Cerebellar nuclear complex (tissue), 1 donor: ENCODE measurements at places on chromosomes 11 and 22.

DNA sequence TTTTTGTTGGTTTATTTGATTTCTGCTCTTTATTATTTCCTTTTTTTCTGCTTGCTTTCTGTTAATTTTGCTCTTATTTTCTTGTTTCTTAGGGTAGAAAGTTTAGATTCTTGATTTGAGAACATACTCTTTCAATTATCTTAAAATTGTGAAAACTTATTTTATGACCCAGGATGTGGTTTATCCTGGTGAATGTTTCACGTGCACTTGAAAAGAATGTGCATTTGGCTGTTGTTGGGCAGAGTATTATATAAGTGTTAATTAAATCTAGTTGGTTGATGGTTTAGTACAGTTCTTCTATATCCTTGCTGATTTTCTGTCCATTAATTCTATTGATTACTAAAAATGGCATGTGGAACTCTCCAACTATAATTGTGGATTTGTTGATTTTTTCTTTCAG, 66.9 kb upstream of the NARS2 start:
- no peak for DNase-seq

- DNase-seq: no peak
These were observed 157.5 kb downstream of the KIRREL3 start for GRCh38 chr11:126843096-126843495.

- DNase-seq: no peak
These were observed 172.0 kb downstream of the KCNA4 start for GRCh38 chr11:29844701-29845379.

GRCh38 chr22:30718491-30718890, 23.8 kb downstream of the OSBP2 start:
- DNase-seq: no peak

DNA sequence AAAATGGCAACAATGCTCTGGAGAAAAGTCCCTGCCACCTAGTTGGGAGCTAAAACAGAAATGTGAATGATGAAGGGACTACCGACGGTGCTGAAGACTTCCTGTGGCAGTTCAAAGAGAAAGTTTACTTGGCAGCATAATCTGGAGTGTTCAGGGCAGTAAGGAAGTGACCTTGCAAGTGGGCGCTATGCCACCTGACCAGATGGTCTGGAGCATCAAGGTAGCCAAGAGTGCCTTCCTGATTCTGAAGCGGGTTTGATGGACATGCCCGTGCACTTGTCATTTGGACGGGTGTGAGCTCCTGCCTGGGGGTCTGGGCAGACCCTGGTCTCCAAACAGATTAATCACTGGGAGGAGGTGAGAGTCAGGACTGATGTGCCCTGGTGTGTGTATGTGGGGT, 1.8 kb upstream of the SNX19 start:
- DNase-seq: no peak

- no peak for DNase-seq
These were observed 1160.4 kb downstream of the BRD1 start for GRCh38 chr22:48667289-48667688.

- no peak for DNase-seq
These were observed 1114.1 kb downstream of the BRD1 start for GRCh38 chr22:48713272-48714205.

DNA sequence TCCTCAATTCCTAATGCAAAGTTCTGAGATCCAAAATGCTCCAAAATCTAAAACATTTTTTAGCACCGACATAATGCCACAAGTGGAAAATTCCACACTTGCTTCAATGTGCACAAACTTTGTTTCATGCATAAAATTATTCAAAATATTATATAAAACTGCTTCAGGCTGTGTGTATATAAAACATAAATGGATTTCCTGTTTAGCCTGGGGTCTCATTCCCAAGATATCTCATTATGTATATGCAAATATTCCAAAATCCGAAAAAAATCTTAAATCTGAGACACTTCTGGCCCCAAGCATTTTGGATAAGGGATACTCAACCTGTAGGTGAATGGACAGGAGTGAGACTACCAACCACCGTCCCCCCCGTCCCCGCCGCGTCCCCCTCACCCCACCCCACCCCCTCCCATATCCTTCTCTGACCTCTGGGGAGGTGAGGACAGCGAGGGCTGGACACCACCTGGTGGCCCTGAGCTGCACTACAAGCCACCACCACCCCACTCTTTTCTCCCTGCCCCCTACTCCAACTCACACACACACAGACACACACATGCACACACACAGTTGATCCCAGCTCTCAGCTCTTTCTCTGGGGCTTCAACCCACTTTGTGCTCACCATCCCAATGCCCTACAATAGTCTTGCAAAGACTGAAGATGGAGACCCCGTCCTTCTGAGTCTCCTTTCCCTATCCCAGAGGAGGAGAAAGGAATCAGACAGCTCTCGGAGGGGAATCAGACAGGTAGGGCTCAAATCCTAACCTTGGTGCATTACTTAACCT, 101.0 kb downstream of the PDE2A start:
- DNase-seq: no peak

GRCh38 chr22:41913842-41914534, 886 bp downstream of the SHISA8 start:
- DNase-seq: no peak

- DNase-seq: no peak
These were observed 99.8 kb downstream of the CTTN start for GRCh38 chr11:70498171-70498571.

- no peak for DNase-seq
These were observed 14.4 kb upstream of the EHF start for GRCh38 chr11:34606326-34607120.

- no peak for DNase-seq
These were observed 13.7 kb downstream of the CSTF3 start for GRCh38 chr11:33147559-33147958.

GRCh38 chr11:26186389-26186788, 145.5 kb upstream of the ANO3 start:
- no peak for DNase-seq

GRCh38 chr11:119567688-119568582, 145.0 kb upstream of the THY1 start:
- no peak for DNase-seq

GRCh38 chr11:95692526-95693260, 96.9 kb downstream of the FAM76B start:
- DNase-seq: no peak

GRCh38 chr11:18392434-18393321, 1.7 kb upstream of the LDHA start:
- DNase-seq: no peak

- no peak for DNase-seq
These were observed 8.1 kb downstream of the JRKL start for GRCh38 chr11:96397863-96398262.

DNA sequence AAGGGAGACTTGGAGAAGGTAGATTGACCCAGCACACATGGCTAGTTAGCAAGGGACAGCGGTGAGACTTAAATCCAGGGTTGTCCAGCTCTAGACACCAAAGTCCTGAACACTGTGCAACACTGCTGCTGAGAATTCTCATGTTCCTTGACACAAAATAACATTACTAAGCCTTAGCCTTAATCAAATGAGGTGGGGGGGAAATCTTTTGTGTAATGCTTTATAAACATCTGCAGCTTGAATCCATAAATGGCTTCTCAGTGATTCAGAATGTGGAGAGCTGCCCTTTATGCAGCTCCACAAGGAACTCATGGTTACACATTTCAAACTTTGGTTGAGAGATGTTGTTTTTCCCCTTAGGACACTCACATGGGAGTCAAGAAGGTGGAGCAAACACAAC, 80.0 kb downstream of the CD44 start:
- DNase-seq: no peak

GRCh38 chr11:3825473-3826154, 15.1 kb downstream of the RHOG start:
- DNase-seq: no peak

DNA sequence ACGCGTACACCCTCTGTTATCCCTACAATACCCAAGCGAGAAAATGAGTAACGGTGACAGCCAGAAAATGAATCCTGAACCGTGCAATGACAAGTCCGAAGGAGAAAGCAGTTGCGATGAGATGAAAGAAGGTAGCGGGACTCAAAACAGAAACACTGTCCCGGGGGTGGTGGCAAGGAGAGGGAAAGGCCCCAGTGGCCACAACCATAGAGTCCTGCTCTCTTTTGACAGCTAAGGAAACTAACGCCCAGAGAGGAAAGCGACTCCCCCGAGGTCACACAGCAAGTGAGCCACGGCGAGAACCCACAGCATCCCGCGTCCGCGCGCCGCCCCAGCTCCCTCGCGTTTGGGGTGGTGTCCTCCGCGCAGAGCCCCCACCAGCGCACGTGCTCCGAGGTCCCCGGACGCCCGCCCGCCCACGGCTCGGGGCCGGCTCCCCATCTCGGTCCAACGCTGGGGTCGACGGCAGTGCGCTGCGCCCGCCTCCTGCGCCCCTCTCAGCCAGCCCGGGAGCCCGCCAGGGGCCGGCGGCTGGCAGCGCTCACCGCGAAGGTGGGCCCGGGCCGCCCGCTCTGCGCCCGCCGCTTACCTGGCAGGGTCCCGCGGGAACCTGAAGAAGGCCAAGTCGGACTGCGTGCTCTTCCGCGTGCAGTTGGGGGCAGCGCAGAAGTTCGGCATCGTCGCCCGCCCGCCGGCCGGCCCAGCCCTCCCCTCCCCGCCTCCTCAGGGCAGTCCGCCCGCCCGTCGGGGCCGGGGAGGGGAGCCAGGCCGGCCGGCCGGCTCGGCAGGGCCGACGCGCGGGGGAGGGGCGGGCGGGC, 564 bp downstream of the THAP12 start:
- DNase-seq: no peak

DNA sequence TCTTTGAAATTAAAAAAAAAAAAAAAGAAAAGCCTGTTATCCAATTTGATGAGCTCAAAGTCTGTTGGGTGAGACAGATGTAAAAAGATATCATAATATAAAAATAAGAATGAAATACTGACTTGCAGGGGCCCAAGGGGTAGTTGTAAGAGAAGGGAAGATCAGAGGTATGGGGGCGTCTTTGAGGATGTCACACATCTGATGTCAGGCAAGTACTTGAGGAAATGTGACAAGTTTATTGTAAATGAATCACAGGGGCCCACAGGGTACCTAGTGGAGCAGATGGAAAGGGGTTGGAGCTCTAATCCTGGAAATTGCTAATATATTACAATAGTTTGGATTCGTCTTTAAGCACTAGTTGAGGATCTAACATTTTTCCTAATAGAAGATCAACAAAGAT, 131.6 kb downstream of the MAML2 start:
- DNase-seq: no peak

GRCh38 chr11:125941619-125942611, 3.9 kb upstream of the VSIG10L2 start:
- DNase-seq: no peak

GRCh38 chr11:67303132-67303834, at the start of gene SSH3:
Gene SSH3 (plus strand): TSS chr11:67303530. CDS start chr11:67303626, 96 bp downstream.
- peak; percentile 18 for DNase-seq
